Activated CD4-positive, CD25-positive, alpha-beta regulatory T cell treated with anti-CD3 and anti-CD28 coated beads, Interleukin-2, amount 50 U/mL, for 24 hours (primary cell): ENCODE measurements at places on chromosomes 3 and 15.

DNA sequence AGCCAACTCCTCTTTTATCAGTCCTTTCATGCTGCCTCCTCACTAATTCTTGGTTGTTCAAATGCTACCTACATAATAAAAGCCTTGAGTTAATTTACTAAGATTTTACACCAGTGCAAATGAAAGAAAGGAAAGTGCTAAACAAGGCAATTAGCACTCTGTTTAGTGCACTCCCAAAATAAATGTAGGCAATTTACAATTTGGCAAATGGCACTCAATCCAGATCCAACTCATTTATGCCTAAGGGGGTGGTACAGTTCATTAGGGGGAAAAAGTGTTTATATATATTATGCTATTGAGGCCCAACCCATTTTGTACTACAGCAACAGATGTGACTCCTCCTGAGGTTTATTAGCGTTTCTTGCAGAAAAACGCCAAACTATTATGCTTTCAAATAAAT lies 370.1 kb downstream of the NR2F2 start:
- ATAC-seq, result no peak

DNA sequence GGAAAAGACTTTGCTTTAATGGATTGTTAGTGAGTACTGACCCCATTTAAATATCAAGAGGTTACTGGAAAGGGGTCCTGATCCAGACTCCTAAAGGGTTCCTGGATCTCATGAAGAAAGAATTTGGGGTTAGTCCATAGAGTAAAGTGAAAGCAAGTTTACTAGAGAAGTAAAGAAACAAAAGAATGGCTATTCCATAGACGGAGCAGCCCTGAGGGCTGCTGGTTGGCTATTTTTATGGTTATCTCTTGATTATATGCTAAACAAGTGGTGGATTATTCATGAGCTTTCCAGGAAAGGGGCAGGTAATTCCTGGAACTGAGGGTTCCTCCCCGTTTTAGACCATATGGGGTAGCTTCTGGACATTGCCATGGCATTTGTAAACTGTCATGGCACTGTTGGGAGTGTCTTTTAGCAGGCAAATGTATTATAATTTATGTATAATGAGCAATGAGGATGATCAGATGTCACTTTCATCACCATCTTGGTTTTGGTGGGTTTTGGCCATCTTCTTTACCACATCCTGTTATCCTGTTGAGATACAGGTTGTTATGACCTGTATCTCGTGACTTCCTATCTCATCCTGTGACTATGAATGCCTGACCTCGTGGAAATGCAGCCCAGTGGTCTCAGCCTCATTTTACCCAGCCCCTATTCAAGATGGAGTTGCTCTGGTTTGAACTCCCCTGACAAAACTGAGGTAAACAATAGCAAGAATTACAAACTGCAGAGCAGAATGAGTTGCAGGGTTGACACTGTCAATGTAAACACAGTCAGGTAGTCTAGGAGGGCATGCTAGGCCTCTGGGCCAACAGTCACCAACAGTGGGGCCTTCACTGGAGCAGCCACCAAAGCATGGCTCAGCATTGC lies 10.3 kb upstream of the GPR160 start:
- no peak for ATAC-seq

GRCh38 chr3:125684199-125684598 lies 88.9 kb upstream of the OSBPL11 start:
- no peak for ATAC-seq

DNA sequence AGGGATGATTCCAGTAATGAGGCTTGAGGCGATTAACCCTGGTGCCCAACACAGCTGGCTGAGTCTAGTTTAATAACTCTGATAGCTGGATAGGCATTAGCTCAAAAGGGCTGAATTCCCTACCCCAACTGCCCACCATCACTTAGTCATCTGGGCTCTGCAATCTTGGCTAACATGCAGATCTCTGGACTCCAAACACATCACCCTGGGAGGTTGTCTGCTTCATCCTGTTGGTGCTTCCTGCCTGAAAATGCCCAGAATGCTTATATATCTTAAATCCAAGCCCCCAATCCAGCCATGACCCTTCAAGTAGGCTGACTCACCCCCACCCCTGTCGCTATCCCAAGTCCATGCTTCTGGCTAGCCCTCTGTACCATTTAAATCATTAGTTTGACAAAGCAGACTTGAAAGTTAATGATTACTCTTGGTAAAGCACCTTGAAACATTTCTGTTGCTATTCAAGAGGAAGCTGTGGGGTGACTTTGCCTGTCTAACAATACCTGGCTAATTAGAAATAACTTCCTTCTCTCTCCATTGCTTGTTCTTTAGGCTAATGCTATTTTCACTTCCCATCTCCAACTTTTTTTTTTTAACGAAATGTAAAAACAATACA lies 107.0 kb upstream of the RORA start:
- no peak for ATAC-seq

- peak; percentile 68 for ATAC-seq
These were observed 5.8 kb upstream of the DBR1 start for GRCh38 chr3:138180375-138181029.

DNA sequence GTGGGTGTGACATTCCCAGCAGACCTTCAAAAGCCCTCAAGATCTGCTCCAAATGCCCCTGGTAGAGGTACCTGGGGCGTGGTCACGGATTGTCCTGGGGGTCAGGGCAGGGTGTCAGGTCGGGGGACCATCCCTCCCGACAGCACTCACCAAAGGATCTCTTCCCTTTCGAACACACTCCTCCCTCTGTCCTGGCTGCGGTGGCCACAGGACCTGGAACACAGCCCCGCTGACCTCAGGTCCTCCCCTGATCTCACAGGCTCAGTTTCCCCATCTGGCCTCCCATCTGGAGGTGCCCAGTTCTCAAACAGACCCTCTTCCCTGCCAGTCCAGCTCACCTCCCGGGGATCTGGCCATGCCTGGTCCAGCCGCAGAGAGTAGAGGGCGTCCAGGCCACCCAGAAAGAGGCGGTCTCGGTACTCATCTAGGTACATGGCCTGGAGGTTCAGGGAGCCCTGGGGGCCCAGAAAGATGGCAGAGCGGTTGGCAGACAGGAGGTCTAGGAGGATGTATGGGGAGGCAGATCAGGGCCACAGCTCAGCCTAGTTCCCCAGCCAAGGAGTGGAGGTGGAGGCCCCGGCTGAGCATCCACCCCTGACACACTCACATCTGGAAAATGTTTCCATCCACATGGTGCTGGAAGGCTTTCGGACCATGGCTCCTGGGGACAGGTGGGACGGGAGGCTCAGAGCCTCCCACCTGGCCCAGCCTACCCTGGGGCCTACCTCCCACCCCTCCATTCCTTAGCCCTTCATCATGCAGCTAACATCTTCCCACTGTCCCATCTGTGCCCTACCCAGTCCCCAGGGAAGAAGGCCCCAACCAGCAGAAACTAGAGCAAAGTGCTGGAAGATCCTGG lies 2.3 kb downstream of the SEMA3G start:
- ATAC-seq, result no peak
